Activated CD8-positive, alpha-beta memory T cell treated with anti-CD3 and anti-CD28 coated beads, Interleukin-2, amount 50 U/mL, for 48 hours (primary cell): ENCODE measurements at places on chromosomes 5 and 9.

GRCh38 chr9:137074657-137075274 is 2.6 kb upstream of the UAP1L1 start:
- no peak for DNase-seq

GRCh38 chr5:9358961-9359685 is 186.8 kb downstream of the SEMA5A start:
- no peak for DNase-seq

- DNase-seq, result no peak
These were observed 117.2 kb downstream of the CDC42SE2 start for GRCh38 chr5:131381021-131381420.

DNA sequence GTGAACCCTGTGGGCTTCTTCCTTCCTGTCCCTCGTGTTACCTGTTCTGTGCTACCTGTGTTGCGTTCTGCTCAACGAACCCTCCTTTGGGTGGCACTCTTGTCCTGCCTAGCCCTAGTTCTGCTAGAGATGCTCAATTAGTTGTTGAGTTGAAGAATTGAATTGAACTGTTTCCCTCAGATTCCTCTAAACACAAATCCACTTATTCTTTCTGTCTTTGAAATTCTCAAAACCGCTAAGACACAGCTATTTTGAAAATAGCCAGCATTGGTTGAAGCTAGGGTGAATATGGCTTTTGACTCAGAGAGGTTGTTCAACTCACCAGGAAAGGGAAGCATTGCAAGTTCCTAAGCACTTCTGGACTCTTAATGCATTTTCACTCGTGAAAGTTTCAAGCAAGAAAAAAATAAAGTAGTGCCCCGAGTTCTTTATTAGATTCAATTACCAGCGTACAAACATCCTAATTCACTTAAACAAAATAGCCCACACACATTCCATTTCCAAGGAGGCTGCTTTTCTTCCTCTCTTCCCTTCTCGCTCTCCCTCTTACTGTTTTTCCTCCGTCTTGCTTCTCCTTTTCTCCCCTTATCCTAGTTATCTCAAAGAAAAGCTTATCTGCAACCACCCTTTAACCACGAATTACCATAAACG is 642 bp upstream of the ITGA1 start:
- no peak for DNase-seq

DNA sequence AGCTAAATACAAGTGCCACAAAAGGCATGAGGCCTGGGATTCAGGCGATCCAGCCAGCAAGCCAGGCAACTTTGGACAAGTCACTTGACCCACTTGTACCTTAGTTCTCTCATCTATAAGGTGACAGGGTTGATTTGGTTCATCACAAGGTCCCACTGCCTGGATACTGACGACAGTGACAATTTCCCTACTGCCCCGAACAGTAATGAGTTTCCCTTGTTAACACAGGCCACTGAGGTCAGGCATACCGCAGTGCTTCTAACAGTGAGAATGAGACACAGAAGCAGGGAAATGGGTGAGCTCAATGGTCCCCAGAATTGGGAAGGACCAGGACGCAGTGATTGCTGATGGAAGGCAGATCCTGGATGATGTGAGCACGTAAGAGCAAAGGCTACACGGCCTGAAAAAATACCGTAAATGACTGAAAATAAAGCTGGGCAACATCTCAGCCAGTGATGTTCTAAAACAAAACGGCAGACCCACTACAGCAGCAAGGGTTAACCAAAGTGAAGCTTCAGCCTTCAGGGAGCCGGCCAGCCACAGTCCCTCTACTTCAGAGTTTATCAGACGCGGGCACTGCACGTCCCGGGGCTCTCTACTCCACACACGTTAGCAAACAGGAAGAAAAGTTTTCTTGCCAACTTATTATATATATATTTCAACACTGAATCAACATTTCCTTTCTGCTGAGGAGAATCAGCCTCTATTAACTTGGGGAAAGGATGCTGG is 846 bp downstream of the MGAT1 start:
- peak; percentile 54 for DNase-seq

DNA sequence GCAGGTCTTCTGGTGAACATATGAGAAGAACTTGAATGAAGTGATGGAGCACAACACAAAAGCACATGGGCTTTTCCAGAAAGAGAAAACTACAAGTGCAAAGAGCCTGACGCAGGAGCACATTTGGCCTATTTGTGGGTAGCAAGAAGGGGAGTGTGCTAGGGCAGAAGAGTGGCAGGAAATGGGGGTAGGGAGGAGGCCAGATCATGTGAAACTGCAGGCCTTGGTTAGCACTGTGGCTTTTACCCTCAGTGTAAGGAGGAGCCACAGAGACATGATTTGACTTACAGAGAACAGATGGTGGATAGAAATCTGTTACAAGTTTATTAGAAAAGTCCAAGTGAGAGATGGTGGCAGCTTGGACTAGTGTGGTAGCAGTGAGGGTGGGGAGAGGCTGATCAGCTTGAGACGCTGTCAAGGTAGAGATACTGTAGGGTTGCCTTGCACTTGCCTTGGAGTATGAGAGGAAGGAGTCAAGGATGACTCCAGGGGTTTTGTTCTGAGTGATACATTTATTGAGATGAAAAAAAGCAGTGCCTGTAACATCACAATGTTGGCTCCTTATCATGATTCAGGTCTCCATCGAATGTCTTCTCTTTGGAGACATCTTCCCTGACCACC is 126.7 kb downstream of the PPP2R2B start:
- DNase-seq, result peak; percentile 58

DNA sequence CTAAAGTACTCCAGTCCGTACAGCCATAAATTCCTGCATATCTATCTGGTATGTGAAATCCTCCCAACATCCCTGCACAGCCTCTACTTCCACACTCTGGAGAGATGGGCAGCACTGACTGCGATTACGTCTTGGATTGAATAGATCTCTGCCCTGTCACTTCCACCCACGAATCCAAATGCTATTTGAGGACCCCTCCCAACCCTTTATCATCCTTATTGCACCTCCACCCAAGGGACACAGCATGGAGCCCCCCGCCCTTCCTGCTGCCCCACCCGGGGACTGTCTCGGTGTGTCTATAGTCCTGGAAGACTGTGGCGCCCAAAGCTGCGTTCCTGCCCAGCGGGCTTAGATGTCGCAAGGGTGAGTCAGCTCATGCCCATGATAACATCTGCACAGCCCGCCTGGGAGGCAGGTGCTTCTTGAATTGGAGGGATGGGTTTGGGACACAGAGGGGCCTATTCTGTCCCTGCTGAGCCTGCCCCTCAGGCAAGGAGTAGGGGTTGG is 105.7 kb upstream of the HAND1 start:
- DNase-seq, result no peak

DNA sequence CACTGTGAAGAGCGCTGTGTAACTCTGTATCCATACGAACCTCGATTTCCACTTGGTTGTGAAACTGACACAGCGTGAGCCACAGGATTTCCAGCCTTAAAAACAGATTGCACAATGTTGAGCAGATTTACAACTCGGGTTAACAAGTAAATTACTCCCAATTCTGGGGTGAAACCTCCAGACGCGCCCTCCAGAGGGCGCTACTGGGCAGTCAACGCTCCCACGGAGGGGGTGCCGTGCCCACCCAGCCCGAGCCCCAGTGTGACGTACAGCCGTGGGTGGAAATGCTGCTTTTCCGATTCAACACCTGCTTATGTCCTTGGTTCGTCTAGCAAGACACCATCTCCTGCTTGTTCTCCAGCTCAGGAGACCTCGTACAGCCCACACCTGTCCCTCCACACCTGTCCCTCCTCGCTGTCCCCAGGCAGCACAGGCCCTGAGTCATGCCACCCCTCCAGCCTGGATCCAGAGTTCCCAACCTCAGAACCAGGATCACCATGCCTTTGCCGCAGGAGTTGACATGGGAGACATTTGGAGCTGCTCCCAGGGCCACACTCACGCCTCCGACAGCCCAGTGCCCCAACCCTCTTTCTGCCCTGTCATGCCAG is 34.4 kb upstream of the SLC6A3 start:
- DNase-seq, result peak; percentile 82

DNA sequence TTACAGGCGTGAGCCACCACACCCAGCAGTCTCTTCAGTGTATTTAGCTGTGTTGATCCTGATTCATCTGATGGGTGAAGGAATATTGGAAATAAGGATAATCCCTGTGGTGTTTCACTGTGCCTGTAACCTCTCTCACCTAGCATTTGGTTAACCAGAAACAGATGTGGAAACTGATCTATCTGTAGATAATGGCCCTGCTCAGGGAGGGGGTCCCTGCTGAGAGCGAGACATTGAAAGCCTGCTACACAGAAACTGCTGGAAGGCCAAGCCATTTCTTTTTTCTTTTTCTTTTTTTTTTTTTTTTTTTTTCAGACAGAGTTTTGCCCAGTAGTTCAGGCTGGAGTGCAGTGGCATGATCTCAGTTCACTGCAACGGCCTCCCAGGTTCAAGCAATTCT is 28.4 kb downstream of the QRFP start:
- no peak for DNase-seq

DNA sequence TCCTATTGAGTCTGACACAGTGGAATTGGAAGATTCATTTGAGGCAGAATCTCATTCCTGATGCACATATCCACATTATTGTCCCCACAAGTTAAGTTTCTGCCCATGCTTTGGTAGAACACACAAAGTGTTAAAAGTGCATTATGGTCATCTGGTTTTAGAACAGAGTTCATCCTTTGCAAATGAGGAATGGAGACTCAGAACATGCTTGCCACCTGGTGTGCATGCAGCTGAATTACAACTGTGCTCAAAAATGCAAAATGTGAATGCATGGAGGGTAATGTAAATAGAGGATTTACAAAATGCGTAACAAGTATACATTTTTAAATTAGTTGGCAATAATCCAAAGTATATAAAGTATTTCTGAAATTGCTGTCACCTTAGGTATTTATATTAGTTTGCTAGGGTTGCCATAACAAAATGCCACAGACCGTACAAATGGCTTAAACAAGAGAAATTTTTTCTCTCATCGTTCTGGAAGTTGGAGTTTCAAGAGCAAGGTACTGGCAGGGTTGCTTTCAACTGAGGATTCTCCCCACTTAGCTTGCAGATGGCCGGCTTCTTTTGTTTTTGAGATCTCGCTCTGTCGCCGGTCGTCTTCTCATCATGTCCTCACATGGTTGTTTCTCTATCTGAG is 671.1 kb downstream of the TAF11L14 start:
- DNase-seq, result no peak

DNA sequence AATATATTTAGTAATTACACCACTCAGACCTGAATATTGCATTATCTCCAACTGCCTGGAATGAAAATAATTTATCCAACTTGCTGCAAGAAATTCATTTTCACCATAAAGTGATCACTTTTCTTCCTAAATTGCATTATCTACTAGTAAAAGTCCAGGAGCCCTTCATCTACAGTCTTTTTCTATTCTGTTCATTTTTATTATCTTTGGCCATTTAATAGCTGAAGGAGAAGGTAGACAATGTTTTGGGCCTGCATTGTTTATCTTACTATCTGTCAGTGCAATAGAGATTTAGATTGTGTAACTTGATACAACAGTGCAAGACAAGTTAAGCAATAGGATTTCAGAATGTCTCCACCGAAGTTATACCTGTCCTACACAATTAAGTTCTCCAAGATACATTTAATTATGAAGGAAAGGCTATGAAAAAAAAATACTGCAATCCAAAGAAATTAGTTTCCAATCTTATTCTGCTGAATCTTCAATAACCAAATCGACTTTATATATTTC is 1339.7 kb upstream of the CDH6 start:
- DNase-seq, result no peak

GRCh38 chr5:128408622-128409021 is 129.4 kb downstream of the FBN2 start:
- DNase-seq, result no peak

- no peak for DNase-seq
These were observed 15.4 kb downstream of the HAUS6 start for GRCh38 chr9:19087106-19088000.

- DNase-seq, result no peak
These were observed 41.1 kb downstream of the FGF1 start for GRCh38 chr5:142644640-142645361.

DNA sequence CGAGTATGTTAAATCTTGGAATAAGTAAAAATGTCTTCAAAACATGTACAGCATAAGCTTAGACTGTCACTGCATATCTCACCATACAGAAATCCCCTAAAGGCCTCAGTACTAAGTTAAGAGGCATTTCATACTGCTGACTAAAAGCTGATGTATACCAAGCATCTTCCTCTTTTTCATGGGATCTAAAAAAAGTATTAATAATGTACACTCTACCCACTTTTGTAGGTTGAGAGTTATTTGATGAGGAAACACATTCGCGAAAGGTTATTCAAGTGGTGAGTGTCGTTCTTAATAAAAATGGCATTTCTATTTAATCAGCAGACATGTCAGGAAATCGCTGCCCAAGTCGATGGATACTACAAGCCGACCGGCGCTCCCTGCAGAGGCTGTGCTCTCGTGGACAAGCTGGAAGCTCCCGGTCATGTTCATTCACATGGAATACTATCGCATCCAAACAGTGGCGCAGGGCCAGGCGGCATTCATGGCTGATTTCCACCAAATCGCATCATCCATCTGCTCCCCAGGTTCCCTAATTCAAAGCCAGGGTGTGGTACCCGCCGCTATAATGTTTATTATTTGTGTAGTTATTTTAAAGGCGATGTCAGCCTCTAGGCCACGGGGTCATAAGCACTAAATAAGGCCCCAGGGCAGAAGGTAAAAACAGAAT is 724 bp downstream of the SGTB start:
- peak; percentile 60 for DNase-seq

GRCh38 chr9:123753669-123754258 is 176.2 kb downstream of the DENND1A start:
- DNase-seq, result no peak

- DNase-seq, result no peak
These were observed 142.8 kb downstream of the PALM2AKAP2 start for GRCh38 chr9:109922617-109923470.

GRCh38 chr9:4839470-4839912 is 46.7 kb downstream of the RCL1 start:
- no peak for DNase-seq

DNA sequence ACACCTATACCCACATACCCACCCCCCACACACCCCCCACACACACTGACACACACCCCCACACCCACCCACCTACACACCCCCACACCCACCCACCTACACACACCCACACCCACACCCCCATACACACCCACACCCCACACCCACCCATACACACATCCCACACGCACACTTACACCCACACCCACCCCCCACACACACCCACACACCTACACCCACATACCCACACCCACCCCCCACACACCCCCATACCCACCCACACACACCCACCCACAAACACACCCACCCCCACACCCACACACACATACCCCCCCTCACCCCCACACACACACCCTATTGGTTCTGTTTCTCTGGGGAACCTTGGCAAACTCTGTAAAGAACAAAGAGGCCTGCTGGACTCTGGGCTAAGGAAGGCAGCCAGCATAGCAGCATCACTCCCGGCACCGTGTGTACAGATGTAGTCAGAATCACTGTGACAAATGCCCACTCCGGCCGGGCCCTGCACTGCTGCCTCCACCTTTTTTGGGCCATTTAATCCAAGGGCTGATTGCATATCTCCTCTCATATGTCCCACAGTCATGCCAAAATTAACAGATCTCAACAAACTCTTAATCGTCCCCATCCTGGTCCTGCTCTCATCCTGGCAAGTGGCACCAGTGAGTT is 42.3 kb downstream of the COL23A1 start:
- DNase-seq, result no peak

GRCh38 chr5:176548967-176549444 is at the start of gene CDHR2:
TSS of gene CDHR2 (plus strand) at chr5:176549342. CDS start at chr5:176565353, 16,011 bp downstream.
- no peak for DNase-seq

GRCh38 chr5:179865491-179866240 is 7.0 kb upstream of the MRNIP start:
- no peak for DNase-seq
